ENCODE measurements at places on chromosomes 12 and 14.

DNA sequence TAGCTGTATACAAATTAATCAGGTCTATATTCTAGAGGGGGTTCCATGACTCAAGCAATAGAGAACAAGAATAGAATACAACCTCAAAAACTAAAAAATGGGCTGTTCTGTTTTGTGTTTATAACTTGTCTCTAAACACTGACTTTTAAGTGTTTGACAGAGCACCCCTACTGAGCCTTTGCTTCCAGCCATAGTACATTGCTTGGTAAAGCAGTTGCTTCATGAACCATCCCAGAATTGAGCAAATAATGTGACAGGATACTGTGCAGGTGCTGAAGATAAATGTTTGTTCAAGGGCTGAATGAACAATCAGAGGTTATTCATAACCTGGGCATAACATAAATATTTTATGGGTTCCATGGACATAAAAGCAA is 11.5 kb downstream of the SPTSSA start:
- DNase-seq = no peak

DNA sequence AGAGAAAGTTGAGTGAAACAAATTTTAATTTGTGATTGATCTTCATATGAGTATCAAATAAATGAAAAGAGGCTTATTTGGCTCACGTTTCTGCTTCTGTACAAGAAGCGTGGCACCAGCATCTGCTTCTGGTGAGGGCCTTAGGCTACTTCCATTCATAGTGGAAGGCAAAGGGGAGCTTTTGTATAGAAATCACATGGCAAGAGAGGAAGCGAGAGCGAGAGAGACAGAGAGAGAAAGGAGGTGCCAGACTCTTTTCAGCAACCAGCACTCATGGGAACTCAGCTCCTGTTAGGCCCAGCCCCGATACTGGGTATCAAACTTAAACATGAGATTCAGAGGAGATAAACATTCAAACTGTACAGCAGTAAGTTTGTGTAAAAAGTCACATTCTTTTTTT is 121.4 kb downstream of the SYNE2 start:
- DNase-seq = no peak

GRCh38 chr12:26471560-26471959 is 276.2 kb downstream of the SSPN start:
- no peak for DNase-seq

GRCh38 chr12:113974006-113974405 is 7.9 kb upstream of the RBM19 start:
- no peak for DNase-seq

DNA sequence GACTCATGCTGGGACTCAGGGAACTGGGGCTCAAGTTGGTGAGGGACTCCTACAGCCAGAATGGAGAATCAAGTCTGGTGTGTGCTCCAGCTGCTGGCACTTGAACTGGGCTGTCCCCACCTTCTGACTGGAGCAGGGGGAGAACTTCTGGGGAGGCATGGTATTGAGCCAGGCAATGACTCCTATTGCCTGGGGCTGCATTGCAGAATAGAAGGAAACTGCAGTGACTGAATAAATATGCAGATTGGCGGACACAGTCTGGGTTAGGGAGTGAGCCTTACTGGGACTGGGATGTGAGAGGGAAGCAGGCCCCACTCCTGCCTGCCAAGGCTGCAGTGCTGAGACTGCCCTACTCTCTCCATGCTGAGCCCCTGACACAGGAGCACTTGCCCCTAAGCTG is 8.8 kb upstream of the ZNF268 start:
- no peak for DNase-seq
